ENCODE measurements at places on chromosomes 5 and 9.

DNA sequence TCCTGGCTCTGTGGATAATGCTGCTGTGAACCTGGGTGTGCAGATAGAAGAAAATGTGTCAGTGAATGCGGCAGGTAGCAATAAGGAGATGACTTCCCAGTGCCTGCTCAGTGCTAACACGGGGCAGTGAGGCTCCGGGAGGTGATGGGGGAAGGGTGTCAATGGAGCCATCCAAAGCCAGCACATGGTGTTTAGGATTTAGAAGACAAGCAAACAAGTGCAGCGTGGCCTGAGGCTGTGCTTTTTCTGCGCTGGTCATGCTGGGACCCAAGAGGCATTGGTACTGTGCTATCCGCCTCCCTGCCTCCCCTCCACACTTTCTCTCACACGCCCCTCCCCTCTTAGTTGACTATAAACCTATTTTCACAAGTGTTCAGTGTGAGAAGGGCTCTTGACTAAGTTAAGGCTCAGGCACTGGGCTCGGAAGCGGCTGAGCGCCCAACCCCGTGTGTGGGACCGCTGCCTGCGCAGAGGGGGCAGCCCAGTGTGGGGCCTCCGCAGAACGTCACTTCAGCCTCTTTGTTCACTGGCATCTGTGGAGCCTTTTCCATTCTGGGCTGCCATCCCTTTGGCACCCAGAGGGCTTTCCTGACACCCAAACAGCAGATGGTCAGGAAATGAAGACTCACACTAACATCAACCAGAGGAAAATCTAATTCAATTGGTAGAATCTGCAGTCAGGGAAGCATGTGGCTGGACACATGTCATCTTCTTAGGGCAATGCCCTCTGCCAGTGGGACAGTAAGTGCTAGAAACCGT is 21.8 kb upstream of the NINJ1 start:
- no peak for DNase-seq

DNA sequence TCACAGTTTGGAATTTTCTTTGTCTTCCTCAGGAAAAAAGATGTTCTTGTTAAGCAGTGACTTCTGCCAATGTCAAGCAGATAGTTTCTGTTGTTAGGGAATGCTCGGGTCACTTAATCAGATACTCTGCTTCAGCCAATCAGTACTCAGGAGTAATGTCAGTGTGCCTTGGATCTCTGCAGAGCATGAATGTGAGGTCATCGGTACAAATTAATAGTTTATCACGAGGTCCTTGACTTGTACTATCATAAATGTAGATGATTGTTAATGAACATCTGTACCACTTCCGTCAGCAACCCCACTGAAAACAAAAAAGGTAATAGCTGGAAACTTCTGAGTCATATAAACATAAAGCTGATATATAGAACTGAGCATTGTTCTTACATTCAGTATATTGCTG is 73.6 kb downstream of the FBXL7 start:
- DNase-seq: no peak

DNA sequence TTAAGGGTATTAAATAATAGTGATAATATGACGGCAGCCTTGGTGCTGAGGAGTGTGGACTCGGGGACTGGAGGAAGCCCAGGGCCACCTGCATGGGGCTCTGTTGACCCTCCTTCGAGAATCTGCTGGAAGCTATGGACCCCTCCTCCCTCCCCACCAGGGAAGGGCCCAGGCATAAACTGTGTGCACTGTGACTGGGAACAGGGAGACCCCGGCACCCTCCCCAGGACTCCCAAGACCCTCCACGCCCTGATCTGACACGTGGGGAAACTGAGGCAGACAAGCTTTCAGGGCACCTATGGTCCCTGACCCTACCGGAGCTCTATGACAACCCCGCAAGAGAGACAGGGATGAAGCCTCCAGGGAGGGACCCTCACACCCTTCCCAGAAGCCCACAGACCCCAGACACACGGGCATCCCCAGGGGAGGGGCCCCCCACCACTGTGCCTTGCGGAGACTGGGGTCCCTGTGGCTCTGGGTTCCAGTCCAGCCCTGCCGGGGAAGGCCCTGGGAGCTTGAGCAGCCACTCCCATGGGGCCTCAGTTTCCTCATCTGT is 6.5 kb upstream of the EGFL7 start:
- DNase-seq: no peak

DNA sequence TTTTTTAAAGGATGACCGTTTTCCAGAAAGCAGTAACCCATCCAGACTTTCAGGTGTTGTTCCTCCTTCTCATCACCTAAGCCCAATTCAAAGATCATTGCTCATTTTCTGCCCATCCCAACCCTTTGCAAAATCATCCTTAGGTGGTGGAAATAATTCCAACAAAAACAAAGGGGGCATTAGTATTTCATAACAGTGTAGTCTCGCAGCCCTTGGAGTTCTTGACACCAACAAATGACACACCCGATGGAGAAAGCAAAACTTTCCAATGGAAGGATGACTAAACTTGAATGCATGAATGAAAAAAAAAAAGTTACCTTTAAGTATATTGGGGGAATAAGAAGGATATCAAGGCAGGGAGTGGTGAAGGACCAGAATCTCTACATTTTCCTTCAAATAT is 117.0 kb downstream of the PAPPA start:
- DNase-seq: no peak

DNA sequence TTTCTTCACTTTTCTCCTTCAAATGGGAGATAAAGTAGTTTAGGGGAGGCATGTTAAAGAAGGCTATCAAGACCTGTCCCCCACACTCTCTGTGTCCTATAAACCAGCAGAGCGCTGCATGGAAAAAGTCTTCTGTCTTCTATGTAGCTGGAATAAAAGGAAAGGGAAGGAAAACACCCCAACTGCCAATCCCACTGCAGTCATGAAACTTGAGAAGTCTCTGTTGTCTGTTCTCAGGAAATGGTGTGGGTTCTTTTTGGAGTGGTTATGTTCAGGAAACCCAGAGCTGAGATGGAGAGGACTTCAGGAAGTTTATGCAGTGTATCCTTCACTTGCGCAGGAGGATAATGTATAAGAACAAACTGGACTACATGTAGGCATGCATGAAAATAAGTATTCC is 274.3 kb downstream of the GAS1 start:
- DNase-seq: no peak

DNA sequence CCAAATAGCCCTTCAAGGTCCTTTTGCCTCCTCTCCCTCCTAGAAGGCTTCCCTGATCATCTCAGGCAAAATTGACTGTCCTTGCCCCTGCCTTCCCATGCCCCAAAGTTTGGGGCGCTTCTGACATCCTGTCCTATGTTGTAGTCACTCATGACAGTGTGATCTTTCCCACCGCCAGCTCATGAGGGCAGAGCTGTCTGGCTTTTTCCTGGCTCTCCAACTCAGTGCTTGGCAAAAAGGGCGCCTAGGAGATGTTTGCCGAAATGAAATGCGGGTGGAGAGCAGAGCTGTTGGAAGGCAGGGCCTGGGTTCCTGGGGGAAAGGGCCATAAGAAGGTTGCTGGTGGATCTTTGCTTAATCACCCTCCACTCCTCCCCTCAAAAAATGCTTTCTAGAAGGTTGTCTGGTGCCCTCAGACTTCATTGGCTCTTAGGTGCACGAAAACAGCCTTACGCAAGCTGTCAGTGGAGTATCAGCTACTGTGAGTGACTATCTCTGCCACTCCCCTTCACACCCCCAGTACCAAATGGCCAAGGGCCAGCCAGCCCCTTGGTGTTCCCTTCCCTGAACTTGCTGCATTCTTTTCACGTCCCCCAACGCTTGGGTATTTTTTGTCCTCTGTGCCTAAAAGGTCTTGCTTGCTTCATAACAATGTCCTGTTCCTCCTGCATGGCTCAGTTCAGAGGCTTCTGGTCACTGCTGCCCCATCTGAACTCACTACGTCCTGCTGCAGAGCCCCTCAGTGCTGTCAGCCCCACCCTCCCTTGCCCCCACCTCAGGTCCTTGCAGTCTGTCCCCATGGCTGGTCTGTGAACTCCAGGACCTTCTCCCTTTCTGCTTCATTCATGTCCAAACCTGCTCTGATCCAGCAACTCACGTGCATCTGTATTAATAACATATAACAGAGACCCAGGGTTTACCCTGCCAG is 2.6 kb upstream of the SLC25A51 start:
- DNase-seq: no peak

DNA sequence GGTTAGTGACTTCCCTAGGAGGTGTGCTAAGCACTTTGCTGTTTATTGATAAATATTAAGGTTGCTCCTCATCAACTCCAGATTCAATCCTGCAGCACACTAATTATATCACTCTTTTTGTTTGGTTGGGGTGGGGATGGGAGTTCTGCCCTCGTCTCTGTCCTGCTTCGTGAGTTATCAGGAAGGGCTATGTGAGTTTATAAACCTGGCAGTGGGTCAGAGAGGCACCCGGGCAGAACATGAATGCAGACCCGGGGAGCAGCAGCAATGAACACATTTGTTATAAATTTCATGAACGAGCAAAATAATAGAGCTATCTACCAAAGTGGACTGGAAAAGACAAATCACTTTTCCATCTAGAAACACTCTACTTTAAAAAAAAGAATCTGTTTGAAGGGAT is 125.5 kb upstream of the WWC1 start:
- DNase-seq: no peak

DNA sequence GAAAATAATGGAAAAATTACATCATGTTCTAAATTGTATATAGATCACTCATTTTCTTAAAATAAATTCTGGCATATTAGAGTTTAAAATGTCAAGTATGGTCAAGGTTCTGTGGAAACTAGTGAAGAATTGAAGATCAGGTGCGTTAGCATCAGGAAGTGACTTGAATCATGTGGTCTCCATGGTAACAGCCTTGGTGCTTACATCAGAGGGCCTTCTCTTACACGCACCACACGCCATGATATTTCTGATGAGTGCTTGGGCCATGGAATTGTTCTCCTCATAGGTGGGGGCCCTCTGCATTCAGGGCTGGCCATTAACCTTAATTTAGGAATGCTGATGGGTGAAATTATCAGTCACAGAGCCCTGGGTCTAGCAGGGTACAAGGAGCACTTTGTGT is 288.1 kb upstream of the EFNA5 start:
- DNase-seq: no peak

GRCh38 chr9:107174441-107174840 is 108.6 kb upstream of the RAD23B start:
- no peak for DNase-seq

GRCh38 chr9:121696930-121697329 is 45.5 kb downstream of the DAB2IP start:
- DNase-seq: no peak

DNA sequence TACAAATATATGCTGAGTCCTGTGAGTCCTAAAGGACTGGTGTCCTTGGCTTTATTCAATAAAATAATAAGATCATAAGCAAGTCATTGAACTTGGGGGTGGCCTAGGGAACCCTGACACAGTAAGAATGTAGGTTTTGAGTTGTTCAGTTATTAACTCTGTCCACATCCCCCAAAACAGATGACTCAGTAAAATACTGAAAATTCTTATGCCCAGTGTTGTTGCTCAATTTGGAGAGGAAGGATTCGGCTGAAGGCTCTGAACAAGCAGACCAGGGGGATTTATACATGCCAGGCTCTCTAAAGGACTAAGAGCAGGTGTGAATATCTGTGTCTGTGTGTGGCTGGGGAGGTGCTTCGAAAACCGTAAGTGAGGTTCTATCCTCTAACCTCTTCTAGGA is 173.7 kb downstream of the RMI1 start:
- DNase-seq: no peak

- no peak for DNase-seq
Measured at GRCh38 chr5:32586276-32586599, 881 bp downstream of the SUB1 start.

GRCh38 chr5:30604648-30605262 is 588.7 kb upstream of the CDH6 start:
- no peak for DNase-seq

DNA sequence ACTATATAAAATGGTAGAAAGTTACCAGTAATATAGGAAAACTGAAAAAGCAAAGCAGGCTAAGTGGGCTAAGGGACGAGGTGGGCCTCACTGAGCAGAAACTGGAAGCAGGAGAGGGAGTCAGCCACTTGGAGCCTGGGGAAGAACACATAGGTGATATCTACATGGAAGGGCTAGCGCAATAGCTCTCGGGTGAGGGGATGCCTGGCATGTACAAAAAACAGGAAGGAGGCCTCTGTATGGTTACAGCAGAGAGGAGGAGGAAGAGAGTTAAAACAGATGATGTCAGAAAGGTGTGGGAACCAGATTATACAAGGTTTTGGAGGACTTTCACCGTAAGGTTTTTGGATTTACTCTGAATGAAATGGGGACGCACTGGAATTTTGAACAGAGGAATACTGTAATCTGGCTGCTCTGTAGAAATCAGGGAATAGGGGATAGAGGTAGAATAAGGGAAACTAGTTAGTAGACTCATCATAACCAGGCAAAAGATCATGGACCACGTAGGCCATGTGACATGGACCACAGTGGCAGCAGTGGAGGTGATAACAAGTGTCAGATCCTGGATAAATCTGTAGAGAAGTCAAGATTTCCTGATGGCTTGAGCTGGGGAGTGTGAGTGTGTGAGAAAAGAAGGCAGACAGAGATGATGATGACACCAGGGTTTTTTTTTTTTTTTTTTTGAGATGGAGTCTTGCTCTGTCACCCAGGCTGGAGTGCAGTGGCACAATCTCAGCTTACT is 52.5 kb downstream of the FNBP1 start:
- no peak for DNase-seq

GRCh38 chr5:42948961-42949347 is 91.2 kb downstream of the ANXA2R start:
- DNase-seq: no peak

DNA sequence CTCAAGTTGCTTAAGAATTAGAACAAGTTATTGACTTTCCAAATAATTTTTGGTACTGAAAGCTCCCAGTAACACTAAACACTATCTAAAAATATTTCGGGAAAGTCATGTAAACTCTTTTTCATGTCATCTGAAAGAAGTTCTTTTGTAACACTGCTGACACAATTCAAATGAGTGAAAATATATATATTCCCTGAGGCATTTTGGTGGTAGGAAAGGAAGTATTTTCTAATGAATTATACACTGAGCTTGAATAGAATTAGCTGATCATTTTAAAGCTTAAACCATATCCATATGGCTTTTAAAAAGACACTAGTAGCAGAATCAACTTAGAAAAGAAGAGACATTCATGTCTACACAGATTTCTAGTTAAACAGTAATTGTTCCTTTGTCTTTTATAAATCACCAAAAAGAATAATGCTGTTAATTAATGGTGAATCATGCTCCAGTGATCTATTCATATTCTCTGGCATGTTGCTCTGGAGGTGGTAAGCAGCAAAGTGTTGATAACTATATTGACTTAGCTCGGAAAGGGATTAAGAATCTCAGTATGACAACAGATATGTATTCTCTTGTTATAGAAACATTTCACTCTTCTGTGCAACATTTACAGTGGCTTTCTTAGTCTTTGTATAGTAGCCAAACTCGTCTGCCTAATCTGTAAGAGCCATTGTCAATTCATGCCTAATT is 27.4 kb upstream of the RFX3 start:
- no peak for DNase-seq

Measured in sciatic nerve (tissue), 2 donors.